NCI-H1092 (cell line): ENCODE measurements at places on chromosomes 7 and 10.

DNA sequence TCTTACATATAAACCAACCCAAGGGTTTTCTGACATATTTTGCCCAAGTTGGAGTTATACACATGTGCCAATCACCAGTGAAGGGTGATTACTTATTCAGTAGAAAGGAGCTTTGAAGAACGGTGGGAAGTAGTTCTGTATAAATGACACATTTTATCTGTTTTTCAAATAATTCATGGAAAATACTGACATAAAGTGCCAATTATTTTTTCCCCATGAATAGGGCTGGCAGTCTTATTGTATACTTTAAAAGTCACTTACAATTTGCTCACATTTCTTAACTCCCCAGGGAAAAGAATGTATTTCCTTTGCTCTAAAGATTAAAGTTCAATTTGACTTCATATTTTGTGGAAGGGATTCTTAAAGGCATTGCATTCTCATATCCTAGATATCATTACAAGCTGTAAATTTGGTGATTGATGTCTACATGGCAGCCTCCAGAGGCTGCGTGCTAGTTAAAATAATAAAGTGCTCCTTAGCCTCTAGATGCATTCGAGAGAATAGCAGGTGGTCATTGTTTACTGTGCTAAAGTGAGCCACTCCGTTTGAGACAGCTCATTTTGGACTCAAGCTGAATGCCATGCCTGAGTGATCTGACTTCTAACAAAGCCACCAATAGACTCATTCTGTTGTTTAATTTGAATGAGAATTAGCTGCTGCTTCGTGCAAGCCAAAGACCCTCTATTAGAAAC, 148.8 kb upstream of the NRP1 start:
- peak; percentile 46 for DNase-seq

GRCh38 chr7:142030848-142031247, 35.2 kb downstream of the MGAM start:
- DNase-seq = no peak

- no peak for DNase-seq
Measured at GRCh38 chr7:140416560-140416959, 12.7 kb downstream of the RAB19 start.

GRCh38 chr10:5711642-5712041, 27.0 kb downstream of the TASOR2 start:
- no peak for DNase-seq

- DNase-seq = no peak
Measured at GRCh38 chr7:87567052-87567451, 33.6 kb downstream of the ABCB1 start.

DNA sequence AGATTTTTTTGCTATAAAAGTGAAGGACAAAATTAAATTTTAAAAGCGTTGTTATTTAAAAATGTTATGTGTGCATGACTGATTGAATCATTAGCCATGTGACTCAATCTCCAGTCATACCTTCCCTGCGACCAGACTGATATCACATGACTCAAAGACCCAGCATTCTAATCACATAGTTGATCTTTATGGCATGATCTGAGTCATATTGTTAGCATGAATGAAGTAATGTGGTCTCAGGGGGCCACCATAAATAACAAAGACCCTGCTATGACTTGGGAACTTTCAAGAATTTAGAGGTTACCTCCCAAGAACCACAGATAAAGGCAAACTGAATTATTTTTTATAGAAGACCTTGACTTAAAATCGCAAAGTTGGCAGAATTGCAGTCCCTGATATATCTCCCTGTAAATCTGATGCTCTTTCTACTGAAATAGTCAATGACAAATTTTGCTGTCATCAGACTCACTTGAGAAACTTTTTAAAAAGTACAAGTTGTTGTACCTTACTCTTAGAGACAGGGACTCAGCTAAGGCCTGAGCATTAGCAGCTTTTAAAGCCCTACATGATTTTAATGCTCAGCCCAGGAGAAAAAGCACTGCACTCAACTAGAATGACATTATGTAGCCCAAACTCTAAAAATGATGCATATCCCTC, 717.3 kb downstream of the XPNPEP1 start:
- no peak for DNase-seq

DNA sequence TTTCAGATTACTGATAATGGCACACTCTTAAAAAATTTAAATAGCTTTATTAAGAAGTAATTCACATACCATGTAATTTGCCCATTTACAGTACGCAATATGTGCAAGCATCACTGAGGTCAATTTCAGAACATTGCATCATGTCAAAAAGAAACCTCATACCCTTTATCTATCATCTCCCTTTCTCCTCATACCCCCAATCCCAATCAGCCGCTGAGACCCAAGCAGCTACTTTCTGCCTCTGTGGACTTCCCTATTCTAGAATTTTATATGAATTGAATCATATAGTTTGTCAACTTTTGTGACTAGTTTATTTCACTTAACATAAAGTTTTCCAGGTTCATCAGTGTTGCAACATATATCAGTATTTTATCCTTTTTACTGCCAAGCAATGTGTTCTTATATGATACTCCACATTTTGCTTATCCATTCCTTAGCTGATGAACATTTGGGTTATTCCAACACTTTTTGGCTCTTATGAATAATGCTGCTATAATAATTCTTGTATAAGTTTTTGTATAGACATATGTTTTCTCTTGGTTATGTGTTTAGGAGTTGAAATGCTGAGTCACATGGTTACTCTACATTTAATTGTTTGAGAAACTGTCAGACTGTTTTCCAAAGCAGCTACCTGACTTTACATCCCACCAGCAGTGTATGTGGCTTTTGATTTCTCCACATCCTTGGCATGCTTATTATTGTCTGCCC, 26.9 kb upstream of the TPK1 start:
- DNase-seq = no peak

GRCh38 chr7:117675497-117676435, 195.9 kb downstream of the CFTR start:
- no peak for DNase-seq

DNA sequence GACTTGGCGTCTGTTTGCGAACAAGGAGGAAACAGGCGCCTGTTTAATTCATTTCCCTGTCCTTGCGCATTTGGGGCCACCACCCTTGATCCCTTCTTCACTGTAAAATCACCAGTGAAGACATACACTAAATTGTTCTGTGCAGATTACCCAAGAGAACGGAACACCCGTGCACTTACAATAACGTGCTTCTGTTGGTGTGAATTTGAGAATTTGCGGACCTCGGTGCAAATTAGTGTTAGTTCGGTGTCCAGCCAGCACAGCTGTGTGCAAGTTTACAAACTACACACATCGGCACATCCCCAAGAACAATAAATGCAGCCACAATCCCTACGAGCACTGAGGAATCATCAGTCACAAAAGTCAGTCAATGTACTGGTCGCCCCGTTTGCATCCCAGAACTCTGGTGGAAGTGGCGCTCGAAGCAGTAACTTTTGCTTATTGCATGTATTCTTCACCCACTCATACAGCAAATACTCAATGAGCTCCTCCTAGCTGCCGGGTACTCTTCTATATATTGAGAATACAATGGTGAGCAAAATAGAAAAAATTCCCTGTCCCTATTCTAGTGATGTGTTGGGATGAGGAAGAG, 786 bp upstream of the CNOT4 start:
- DNase-seq = no peak

DNA sequence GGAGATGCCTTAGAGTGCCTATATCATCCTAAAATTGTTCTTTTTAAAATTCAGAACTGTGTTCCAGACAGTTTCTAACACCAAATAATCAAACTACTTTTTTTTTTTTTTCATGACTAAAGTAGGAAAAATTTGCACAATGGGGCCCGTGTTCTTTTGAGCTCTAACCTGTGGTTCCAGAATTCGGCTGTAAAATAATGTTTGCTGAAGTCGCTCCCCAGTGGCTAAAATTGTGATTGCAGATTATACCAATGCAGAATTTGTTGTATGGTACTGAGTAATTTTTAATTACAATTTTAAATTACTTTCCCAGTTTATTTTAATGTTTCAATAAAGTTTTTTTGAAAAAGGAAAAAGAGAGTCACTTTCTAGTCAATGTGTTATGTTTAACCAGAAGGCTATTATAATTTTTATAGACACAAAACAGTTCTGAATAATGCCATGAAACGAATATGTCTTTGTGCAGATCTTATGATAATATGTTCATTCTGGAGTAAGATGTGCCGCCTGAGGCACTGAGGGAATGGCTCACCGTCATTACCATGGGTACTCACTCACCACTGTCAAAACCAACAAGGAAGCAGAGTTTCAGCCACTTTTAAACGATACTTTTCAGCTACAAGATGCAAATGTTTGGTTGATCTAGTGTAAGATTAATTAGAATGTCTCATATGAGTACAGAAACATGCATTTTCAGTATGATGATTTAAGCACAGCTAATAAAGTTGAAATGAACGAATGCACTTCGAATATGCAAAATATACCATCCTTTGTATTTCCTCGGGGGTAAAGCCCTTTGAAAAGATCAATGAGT, 173.6 kb downstream of the PRKCQ start:
- no peak for DNase-seq

DNA sequence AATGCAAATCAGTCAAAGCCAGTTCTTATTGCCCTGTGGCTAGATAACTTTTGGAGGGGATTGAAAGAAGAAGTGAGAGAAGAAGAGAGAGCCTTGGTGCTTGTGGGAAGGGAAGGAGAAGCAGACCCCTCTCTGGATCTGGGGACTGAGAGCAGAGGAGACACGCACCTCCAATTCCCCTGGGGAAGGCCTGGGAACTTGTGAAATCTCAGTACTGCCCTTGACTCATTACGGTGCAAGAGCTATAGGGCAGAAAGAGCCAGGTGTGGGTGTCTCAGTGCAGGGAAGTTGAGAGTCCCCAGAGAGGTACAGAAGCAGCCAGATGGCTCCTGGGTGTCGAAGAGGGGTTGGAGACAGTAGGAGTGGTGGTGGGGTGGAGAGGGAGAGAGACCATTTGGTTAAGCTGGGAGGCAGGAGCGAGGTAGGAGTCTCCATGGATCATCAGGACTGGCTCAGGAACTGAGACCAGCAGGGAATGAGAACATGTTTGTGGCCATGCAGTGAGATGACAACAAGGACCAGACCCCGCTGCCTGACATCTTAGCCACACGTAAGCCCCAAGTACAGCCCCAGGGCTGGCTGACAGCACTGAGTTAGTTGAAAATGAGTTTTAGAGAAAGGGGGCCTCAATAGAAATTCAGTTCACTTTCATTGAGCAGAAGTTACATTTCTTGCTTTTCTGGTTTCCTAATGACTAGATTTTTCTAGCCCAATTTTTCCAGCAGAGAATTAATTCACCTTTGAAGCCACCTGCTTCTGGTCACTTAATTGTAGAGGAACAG, 238.2 kb downstream of the BUB3 start:
- no peak for DNase-seq

- no peak for DNase-seq
Measured at GRCh38 chr10:78170026-78170475, 136.4 kb downstream of the RPS24 start.

DNA sequence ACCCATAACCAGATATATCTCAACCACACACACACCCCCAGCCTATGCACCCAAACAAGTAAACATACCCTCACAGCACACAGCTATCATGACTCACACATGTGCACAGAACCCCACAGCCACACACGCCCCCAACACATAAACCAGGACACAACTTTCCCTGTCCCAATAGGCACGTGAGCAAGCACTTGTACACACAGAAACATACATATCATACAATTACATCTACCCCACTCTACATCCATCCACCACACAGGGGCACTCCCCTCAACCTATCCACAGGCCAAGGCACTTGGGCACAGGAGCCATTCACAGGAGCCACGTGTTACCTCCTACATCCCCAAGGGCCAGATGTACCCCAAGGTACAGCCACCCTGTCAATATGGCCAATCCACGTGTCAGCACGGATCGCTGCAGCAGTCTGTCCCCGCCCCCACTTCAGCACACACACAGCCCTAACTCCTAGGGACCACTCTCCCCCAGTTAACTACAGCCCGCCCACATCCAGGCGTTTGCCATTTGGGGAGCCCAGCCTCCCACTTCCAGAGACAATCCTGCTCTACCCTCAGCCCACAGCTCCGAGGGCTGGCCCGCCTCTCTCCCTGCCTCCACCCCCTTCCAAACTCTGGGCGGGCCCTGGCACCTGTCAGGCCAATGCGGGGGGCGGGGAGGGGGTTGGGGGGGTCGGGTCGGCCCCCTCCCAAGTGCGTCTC, 163.5 kb downstream of the SH3PXD2A start:
- DNase-seq = no peak

DNA sequence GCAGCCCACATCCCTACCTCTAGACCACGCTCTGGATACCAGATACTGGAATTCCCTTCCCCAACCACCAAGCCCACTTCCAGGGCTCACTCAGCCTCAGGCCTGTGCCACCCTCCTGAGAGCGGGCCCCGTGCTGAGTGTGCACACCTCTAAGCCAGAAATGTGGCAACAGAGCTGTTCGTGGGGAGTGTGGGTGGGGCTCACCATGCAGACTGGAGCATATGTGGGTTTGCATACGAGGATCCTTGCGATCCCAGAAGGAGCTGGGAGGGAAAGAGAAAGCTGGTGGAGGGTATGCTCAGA, 13.0 kb upstream of the LIMK1 start:
- DNase-seq = no peak

DNA sequence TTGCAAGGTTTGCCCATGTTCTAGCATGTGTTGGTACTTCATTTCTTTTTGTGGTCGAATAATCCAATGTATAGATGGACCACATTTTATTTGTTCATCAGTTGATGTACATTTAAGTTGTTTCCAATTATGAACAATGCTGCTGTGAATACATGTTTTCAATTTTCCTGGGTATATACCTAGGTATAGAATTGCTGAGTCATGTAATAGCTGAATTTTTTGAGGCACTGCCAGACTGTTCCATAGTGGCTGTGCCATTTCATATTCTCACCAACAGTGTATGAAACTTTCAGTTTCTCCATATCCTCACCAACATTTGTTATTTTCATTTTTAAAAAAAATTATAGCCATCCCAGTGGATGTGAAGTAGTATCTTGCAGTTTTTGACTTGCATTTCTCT, 90.5 kb downstream of the EZH2 start:
- no peak for DNase-seq

DNA sequence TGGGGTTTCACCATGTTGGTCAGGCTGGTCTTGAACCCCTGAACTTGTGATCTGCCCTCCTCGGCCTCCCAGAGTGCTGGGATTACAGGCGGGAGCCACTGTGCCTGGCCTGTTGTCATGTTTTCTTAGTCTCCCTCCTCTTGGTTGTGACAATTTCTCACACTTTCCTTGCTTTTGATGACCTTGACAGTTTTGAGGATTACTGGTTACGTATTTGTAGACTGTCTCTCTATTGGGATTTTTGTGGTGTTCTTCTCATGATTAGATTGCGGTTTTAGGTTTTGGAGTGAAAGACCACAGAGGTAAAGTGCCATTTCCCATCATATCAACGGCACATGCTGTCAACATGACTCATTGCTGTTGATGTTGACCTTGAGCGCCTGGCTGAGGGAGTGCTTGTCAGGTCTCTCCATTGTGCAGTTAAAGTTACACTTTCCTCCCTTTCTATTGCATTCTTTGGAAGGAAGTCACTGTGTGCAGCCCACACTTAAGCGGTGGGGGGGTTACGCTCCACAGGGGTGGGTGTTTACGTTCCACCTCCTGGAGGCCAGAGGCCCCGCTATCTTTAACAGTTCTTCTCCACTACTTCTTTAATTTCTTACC, 10.8 kb downstream of the NEURL1 start:
- DNase-seq = no peak
